NCI-H526 treated with DMSO at 0.1 percent for 48 hours (cell line): ENCODE measurements at places on chromosomes 6 and 20.
A peak's percentile ranks its signal among the peaks of the same experiment; 100 is the strongest.

DNA sequence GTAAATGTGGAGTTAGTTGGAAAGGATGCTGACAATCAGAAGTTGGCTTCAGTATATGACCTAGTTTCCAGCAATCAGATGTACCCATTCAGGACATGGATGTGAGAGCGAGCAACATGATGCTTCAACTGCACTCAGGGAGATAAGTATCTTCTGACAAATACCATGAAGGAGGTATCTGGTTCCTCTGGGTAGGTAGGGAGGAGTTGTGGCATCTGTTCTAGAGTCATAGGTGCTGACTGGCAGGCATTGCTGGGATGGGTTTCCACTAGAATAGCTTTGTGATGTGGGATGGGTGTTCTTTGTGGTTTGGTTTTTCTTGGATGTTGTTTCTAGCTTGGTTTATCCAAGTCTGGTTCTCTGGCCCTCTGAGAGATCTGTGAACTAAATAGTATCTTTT is 3.9 kb upstream of the REV3L start:
- no peak for DNase-seq

- peak; percentile 71 for DNase-seq
Measured at GRCh38 chr6:139925894-139926641, 551.6 kb upstream of the CITED2 start.

DNA sequence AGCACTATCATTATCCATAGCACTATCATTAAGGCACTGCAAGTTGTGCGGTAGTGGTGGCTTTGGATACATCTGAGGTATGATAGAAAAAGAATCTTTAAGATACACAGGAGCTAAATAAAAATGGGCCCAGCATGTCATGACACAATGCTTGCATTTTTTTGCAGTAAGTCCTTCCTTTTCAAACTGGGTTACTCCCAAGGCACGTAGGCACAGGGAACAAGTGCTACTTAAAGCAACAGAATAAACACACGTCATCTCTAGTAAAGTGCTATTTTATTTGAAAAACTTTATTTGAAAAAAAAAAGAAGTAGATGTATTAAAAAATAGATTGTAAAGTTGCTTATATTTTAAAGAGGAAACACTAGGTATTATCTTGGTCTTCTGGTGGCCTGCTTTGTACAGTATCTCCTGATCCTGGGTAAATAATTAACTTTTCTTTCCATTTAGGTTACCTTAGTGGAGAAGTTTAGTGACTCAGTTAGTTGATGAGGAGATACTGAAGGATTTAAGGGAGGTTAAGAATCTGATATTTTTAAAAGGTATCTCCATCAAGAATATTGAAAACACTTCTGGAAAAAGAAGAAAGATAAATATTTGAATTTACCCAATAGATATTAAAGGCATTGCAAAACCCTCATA is 129.6 kb downstream of the EDN1 start:
- DNase-seq, result no peak

DNA sequence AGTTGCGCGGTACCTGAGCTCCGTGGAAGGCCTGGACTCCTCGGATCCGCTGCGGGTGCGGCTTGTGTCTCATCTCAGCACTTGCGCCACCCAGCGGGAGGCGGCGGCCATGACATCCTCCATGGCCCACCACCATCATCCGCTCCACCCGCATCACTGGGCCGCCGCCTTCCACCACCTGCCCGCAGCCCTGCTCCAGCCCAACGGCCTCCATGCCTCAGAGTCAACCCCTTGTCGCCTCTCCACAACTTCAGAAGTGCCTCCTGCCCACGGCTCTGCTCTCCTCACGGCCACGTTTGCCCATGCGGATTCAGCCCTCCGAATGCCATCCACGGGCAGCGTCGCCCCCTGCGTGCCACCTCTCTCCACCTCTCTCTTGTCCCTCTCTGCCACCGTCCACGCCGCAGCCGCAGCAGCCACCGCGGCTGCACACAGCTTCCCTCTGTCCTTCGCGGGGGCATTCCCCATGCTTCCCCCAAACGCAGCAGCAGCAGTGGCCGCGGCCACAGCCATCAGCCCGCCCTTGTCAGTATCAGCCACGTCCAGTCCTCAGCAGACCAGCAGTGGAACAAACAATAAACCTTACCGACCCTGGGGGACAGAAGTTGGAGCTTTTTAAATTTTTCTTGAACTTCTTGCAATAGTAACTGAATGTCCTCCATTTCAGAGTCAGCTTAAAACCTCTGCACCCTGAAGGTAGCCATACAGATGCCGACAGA is 9.9 kb downstream of the HEY2 start:
- DNase-seq, result peak; percentile 8

GRCh38 chr6:54060286-54060685 is 51.0 kb upstream of the MLIP start:
- DNase-seq, result no peak

DNA sequence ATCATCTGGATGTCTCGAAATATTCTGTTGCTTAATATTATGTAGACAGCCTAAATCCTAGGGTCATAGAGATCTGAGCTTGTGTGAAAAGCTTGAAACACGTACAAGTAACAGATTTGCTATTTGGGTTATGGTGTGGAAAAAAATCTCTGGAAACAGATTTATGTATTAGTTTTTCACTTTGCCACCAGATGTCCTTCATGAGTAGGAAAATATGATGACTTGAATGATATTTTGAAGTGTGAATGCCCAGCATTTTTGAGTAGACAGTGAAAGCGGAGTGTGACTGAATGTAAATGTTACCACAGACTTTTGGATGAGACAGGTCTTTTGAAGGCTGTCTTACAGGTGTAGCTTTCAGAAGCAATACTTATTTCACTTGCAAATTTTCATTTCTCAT is 4.2 kb upstream of the BMP6 start:
- DNase-seq, result peak; percentile 43

- no peak for DNase-seq
Measured at GRCh38 chr6:41209547-41210320, 8.8 kb upstream of the TREML2 start.

GRCh38 chr20:44495257-44495656 is 19.6 kb downstream of the TTPAL start:
- DNase-seq, result no peak

- DNase-seq, result no peak
Measured at GRCh38 chr6:42405021-42405420, 46.7 kb downstream of the TRERF1 start.

GRCh38 chr6:41426438-41426851 is 91.0 kb downstream of the NCR2 start:
- peak; percentile 71 for DNase-seq

DNA sequence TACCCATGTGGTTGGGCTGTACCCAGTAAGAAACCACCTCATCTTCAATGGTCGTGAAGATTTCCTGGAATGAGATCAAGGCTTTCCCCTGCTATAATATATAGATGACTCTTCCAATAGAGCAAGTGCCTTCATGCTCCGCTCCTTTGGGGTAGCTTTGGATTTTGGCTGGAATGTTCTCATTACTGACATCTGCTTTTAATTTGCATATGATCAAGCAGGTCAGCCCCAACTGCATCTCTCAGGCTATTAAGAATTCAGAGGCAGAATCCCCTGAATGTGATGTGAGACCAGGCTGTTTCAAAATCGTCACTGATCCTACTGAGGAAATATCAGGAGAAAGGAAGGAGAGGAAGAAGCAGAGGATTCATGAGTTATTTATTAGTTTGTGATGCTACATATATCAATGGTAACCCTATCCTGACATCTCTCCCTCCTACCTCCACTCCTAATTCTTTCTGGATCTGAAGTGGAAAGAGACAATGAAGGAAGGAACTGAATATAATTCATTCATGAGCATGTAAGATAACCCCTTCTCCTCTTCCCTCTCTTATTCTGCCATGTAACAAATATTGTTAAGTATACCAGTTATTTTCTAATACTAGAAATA is 47.6 kb upstream of the FUCA2 start:
- DNase-seq, result no peak

- DNase-seq, result no peak
Measured at GRCh38 chr20:6605055-6605935, 162.2 kb upstream of the BMP2 start.
